Stimulated activated CD4-positive, alpha-beta T cell treated with anti-CD3 and anti-CD28 coated beads, TNF-alpha, amount 100 ng/mL, for 1 hour (primary cell): ENCODE measurements at places on chromosomes 3 and 15.
A peak's percentile ranks its signal among the peaks of the same experiment; 100 is the strongest.

GRCh38 chr3:45029661-45030060 is 3.6 kb downstream of the CLEC3B start:
- DNase-seq = no peak

DNA sequence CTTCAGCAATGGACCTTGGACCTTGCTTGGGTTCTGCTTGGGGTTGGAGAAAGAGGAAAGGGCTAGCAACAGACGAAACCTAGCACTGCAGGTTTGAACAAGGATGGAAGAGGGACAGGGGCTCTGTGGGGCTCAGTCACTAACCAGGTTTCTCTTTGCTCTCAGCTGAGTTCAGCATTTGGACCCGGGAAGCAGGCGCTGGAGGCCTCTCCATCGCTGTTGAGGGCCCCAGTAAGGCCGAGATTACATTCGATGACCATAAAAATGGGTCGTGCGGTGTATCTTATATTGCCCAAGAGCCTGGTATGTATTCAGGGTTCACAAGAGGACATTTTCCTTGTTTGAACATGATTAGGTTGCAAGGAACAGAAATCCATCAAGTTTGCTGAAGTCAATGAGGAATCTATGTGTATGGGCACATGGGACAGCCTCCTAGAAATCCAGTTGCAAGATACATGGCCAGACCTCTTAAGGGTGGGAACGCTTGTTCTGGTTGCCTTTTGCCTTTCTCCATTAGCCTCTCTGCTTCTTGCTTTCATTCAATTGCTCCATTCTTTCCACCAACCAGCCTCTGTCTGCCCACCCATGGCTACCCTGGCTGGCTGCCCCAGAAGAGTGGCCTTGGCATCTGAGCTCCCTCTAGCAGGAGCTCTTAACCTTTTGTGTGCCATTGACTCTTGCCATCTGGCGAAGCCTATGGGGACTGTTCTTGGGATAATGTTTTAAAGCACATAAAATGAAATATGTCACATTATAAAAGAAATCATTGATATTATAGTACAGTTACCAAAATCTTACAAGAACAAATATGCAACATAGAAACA is 55.9 kb downstream of the DNASE1L3 start:
- DNase-seq = no peak

GRCh38 chr3:52783211-52783555 is 5.8 kb downstream of the ITIH1 start:
- DNase-seq = no peak

- DNase-seq = no peak
Measured at GRCh38 chr15:94791008-94791407, 559.6 kb downstream of the MCTP2 start.

- DNase-seq = no peak
Measured at GRCh38 chr3:8736436-8736835, 2.8 kb downstream of the CAV3 start.

DNA sequence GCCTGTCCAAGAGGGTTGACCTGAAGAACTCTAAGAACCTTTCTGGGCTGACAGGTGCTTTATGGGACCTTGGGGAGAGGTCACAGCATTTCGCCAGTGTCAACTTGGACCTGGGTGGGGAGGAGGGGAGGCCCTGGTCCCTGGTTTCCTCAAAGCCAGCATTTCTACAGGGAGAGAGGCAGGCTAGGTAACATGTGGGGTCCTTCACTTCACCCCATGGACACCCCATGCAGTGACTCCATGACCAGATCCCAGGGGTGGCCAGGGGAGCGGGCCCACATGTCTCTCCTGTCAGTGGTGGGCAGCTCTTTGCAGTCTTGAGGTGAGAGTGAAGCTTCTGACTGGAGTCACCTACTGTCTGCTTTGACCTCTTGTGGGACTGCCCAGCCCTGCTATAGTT is 35.8 kb downstream of the GOLGA6L10 start:
- DNase-seq = no peak

- no peak for DNase-seq
Measured at GRCh38 chr15:78454992-78455391, 17.0 kb downstream of the IREB2 start.

GRCh38 chr3:25686766-25687165 is 22.1 kb upstream of the TOP2B start:
- DNase-seq = no peak

DNA sequence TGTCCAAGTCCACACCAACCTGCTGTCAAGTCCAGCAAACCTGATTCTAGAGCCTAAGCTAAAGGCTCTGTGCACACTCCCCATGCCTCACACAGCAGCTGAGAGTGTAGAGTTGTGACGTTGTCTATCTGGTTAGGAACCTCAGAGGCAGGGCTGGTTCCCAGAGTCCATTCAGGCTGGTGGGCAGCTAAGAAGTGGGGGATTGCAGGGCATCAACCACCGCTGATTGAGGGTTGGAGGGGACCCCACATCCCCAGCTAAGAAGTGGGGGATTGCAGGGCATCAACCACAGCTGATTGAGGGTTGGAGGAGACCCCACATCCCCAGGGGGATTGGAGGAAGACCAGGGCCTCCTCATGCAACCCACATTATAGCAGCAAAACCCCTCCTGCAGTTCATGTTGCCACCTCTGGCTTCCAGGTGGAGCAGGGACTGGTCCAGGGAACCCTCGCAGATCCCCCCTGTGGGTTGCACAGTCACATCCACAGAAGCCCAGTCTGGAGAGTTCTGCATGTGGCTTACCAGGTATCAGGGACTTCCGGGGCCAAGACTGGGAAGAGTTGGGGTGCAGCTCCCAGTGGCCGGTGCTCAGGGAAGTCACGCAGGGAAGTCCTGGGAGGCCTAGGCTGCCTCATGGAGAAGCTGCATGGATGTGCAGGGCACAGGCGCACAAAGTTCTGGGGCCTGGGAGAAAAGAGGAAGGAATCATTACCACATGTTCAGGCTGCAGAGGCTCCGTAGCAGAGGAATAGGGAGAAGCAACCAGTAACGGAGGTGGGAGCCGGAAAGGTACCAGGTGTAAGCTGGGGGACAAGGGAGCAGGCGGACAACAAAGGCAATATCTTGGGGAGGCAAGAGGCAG is 71.4 kb upstream of the PCSK6 start:
- no peak for DNase-seq

DNA sequence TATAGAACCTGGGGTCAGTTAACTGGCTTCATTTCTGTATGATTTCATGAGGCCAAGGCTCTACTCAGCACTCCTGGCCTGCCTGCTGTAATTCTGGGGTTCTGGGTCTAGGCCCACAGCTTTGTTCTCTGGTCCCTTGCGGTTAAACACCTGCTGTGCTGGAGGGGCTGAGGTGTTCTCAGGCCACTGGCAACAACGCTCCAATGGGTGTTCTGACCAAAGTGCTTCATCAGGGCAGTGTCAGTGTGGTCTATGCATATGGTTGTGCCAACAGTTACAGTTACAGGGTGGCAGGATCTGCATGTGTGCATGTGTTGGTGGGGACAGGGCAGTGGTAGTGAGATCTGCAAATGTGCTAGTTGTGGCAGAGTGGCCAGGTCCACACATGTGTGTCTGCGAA is 64.1 kb upstream of the GMNC start:
- DNase-seq = no peak

GRCh38 chr15:33964665-33965040 is 3.6 kb upstream of the CHRM5 start:
- DNase-seq = no peak

DNA sequence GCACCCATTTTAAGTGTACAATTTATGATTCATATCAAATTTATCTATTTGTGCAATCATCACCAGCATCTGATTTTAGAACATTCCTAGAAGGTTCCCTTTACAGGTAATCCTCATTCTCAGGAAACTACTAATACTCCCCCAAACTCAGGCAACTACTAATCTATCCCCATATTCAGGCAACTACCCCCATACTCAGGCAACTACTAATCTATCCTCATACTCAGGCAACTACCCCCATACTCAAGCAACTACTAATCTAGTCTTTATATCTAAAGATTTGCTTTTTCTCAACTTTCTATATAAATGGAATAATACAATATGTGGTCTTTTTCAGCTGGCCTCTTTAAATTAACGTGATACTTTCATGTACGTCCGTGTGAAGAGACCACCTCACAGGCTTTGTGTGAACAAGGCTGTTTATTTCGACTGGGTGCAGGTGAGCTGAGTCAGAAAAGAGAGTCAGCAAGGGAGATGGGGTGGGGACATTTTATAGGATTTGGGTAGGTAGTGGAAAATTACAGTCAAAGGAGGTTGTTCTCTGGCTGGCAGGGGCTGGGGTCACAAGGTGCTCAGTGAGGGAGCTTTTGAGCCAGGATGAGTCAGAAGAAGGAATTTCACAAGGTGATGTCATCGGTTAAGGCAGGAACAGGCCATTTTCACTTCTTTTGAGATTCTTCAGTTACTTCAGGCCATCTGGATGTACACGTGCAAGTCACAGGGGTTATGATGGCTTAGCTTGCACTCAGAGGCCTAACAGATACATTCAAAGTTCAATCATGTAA is 1444.5 kb upstream of the CADM2 start:
- DNase-seq = no peak

GRCh38 chr3:108228286-108228685 is 6.1 kb upstream of the IFT57 start:
- DNase-seq = no peak

- DNase-seq = no peak
Measured at GRCh38 chr3:112806903-112807302, 39.8 kb downstream of the CD200R1L start.

GRCh38 chr3:164459521-164460151 is 618.7 kb downstream of the SI start:
- DNase-seq = no peak

DNA sequence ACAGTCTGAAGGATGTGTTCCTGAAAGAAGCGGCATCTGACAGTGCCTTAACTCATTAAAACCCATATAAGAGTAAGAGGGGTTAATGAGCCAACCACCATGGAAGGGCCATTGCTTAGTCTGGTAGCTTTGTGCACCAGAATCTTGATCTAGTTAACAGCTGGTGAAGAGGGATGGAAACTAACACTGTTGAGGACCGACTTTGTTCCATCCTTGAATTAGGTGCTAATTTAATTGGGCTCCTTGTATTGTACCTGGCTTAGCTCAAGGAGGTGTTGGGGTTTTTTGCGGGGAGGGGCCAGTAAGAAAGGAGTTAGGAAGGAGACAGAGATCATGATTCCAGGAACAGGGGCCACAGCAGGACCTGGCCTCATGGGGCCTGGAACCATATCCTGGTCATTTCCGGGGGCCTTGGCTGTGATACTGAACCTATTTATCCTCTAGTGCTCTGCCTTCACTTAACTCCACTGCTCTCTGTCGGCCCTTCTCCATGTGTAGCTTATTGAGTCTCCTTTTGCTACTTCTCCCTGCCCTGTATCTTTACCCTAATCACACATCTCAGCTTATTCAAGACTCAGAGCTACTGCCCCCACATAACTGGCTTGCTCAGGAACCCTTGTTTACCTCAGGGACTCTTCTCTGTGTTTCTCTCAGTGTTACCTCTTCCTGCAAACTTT is 93.0 kb downstream of the RPL22L1 start:
- no peak for DNase-seq

GRCh38 chr15:41958002-41958420 is 14.3 kb downstream of the EHD4 start:
- DNase-seq = no peak

DNA sequence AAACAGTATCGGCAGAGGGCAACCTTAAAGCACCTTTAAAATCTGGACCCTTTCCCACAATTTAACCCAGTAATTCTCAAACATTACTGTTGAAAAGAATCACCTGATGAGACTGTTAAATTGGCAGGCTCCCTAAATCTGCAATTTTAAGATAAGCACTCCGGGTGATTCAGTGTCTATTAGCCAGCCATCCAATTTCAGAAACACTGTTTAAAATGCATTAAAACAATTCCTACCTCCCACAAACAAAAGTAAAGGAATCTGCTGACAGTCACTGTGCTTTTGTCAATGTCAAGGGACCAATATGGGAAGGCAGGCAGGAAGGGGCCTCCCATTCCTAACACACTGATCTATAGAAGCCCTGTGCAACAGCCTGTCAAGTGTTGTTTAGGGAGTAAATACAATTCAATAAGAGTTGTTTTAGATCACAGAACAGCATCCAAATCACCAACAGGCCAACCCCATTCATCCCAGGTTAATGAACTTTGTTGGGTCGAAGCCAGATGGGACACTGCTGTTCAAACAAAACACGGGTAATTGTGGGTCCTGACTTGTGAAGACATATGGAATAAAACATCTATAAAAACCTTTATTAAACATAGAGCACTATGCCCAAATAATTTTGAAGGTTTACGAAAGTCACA is 21.4 kb downstream of the SIAH2 start:
- DNase-seq = no peak

DNA sequence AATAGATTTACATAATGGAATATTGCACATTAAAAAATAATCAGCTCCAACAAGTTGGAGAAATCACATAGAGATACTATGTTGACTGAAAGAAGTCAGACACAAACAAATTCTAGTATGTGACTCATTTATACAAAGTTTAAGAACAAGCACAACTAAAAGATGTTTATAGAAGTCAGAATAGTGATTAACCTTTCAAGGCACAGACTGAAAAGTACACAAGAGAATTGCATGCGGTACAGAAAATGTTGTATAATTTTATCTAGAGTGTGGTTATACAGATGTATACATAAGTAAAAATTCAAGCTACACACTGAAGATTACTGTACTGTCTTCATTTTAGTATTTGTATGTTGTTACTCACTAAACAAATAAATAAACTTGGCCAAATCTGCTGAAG is 19.3 kb upstream of the ATOSA start:
- DNase-seq = no peak

GRCh38 chr3:132979606-132980005 is 58.6 kb upstream of the TMEM108 start:
- DNase-seq = no peak

DNA sequence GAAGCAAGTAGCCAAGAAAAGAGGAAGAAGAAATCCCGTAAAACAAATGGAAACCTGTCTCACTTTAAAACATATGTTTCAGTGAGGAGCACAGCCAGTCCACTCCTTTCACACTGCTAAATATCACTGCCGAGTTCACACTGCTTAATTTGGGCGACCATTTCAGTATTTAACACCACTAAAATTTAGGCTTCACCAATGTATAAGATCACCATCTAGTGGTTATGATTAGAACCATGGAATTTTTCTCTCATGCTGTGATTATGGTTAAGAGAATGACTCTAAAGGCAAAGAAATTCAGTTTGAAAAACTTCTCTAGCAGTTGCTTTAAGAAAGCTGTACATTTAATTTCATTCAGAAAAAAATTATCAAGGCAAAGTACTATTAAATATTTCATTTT is 16.6 kb downstream of the SLC4A7 start:
- no peak for DNase-seq

- peak; percentile 31 for DNase-seq
Measured at GRCh38 chr3:25663869-25664811, 567 bp downstream of the TOP2B start.

GRCh38 chr3:43621656-43622432 is at the start of gene ANO10:
Gene ANO10 (minus strand): TSS chr3:43622011. CDS start chr3:43605852, 16,159 bp downstream.
- DNase-seq = peak; percentile 98

- no peak for DNase-seq
Measured at GRCh38 chr3:7754653-7755441, 746.8 kb upstream of the LMCD1 start.
